Retina (tissue), 1 donor: ENCODE measurements at places on chromosomes 6 and 20.
A peak's percentile ranks its signal among the peaks of the same experiment; 100 is the strongest.

GRCh38 chr20:48398506-48399449, 429.0 kb downstream of the PREX1 start:
- DNase-seq: peak; percentile 52

- DNase-seq: no peak
Measured at GRCh38 chr6:125215252-125215819, 61.8 kb downstream of the TPD52L1 start.

GRCh38 chr6:104207635-104208034, 652.1 kb downstream of the HACE1 start:
- no peak for DNase-seq

DNA sequence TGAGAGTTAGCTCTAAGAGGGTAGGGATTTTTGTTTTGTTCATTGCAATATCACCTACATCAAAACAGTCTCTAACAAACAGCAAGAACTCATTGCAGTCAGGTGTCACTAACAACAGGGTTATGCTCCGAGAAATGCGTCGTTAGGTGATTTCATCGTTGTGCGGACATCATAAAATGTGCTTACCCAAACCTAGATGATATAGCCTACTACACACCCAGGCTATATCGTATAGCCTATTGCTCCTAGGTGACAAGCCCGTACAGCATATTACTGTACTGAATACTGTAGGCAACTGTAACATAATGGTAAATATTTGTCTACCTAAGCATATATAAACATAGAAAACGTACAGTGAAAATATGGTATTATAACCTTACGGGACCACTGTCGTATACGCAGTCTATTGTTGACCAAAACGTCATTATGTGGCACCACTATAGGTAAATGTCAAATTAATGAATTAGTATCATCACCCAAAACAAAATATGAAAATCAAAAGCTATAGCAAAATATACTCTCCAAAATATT, 49.9 kb upstream of the TAB2 start:
- DNase-seq: no peak

- DNase-seq: no peak
Measured at GRCh38 chr6:11218538-11219399, 13.7 kb downstream of the NEDD9 start.
